ENCODE measurements at places on chromosomes 4 and X.

DNA sequence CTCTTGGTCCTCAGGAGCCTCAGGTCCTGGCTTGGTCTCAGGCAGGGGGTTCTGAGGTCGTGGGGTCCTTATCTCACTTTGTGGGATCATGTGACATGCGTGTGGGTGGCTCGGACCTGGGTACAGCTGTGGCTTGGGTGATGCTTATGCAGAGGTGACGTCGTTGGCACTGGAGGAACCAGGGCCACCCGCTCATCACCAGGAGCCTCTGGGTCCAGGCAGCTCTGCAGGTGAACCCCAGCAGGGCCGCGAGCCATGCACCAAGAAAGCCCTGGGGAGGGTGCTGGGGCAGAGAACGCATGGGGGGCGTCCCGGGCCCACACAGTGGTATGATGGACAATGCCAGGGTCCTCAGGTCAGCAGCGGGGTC is 8.7 kb downstream of the ATP5ME start:
- no peak for DNase-seq

- no peak for DNase-seq
Observed at GRCh38 chrX:121179972-121180371, 132.6 kb downstream of the GLUD2 start.

GRCh38 chr4:78749258-78749971 is 26.7 kb upstream of the BMP2K start:
- peak; percentile 6 for DNase-seq

DNA sequence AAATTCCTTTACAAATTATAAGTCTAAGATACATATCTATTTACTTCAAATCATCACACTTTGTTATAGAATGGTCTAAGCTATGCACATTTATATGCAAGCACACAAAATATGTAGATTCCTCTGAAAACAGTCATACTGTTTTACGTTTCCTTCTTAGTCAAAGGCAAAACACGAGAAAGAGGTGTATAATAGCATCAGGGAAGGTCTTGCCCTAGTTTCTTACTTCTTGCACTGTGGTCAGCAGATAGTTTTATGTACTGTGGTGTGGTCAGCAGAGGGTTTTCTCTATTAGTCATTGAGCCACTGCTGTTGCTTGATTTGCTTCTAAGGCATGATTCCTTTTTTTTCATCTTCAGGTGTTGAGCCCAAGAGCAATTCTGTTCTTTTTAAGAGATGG is 117.7 kb downstream of the ADAM29 start:
- DNase-seq = no peak

GRCh38 chr4:664713-665231 is 9.3 kb downstream of the ATP5ME start:
- DNase-seq = no peak

DNA sequence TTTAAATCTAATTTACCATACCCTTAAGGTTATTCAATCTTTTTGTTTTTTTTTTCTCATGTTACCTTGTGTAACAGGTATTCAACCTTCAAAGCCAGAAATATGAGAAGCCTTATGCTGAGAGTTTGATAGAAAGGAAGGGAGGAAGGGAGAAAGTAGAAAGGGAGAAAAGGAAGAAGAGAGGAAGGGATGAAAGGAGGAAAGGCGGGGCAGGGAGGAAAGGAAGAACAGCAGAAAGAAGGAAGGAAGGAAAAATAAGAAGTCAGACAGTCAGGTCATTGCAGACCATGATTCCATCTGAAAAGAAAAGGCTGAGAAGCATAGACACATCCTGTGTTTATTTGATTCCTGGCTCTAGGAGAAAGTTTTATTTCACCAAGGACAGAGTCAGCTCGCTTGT is 30.9 kb downstream of the RTL9 start:
- DNase-seq = no peak

GRCh38 chr4:40124690-40125089 is 68.0 kb downstream of the N4BP2 start:
- DNase-seq = no peak

DNA sequence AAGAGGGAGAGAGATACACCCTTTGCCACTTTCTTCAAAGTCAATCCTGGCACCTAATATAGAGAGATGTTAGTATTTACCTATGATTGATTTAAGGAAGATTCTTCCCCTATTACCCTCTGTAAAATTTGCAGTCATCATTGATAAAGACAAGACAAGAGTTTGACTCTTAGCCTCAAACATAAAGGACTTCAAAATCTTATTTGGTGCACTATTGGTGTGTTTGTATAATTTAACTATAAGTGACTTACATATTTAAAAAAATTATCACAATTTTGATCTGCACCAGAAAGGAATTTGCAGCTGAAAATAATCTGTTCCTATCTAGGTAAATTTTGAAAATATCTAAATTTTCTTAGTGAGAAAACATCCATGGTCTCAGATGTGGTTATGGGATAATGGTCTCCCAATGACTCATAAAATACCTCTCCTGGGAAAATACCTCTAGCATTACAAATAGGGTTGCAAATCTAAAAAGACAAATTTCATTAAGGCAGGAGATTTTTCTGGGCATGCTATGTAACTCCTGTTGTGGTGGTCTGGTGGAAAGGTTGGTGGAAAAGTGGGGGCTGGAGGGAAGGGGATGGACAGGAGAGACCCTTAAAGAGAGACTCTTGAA is 173.6 kb upstream of the MED14 start:
- DNase-seq = no peak

DNA sequence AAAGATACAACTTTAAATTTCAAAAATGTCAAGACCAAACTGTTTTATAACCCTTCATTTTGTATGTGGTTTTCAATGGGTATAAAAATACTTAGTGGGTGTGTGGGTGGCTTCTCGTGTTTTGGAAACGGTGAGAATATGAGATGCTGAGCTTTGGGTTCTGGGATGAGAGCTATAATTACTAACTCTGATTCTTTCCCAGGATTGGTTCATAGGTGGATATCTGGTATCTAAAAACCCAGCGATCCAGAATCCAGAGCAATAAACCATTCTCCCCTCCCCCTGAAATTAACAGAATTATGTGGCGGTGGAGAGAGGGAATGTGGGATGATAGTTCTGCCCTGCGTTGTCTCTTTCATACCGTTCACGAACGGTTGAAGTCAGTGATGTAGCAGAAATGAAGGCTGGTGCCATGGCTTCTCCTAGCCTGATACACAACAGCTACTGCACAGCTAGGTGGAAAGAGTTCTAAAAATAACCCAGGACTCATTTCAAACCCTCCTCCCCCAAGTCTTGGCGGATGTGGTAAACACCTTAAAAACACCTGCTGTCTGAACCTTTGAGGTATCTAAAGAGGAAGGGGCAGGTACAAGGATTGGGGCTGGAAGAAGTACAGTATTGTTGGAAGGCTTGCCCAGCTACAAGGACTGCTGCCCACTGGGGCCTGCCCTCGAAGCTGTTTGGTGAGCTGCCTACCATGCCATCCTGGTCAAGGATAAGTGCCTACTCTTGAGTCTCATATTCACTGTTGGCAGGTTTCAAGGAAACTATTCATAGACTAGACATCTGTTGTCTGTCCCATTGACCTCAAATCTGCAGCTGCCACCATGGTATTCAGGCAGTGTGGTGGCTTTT is 44.5 kb downstream of the SEPTIN11 start:
- DNase-seq = no peak

- no peak for DNase-seq
Observed at GRCh38 chr4:7630568-7631287, 196.0 kb upstream of the PSAPL1 start.

DNA sequence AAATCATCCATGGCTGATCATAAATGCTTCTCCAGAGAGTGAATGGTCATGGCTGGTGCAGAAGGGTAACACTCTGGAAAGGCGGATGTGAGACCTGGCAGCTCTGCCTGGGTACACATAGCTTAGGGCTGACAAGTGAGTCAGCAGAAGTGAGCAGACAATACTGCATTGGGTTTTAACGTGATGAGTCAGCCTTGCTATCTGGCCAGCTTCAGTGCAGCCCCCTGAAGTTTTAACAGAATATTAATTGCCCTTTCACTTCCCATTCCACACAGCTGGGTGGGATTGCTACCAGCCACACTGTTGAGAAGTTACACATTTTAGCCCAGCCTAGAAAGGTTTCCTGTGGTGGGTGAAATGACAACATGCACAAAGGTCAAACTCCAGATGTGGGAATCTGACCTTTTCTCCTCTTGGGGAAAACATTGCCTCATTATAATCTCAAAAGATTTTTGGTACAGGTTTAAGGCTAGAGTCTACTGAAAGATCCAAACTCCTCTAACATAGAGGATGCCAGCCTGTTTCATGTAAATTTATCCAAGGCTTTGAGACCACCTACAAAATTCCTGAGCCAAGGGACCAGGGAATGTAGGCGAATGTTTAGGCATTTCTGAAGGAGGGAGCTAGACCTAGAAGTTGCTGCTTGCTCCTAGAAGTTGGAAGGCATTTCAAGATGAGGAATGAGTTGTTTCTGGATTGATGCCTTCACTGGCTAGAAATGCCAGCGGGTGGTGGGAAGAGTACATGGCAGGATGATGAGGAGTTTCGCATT is 230.3 kb upstream of the PGRMC2 start:
- peak; percentile 80 for DNase-seq

DNA sequence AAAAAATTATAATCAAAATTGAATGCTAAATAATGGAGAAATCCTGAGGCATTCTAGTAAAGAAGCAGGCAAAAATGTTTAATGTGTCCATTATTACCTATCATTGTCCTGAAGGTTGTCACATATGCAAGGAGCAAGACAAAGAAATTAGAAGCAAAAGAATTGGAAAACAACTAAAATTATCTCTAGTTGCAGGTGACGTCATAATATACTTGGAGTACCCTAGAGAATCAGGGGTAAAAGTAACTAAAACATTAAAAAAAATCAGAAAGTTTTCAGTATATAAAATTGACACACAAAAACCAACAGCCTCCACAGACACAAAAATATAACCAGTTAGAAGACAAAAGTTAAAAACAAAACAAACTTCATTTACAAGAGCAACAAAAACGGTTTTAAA is 21.4 kb downstream of the MAGEA1 start:
- no peak for DNase-seq

DNA sequence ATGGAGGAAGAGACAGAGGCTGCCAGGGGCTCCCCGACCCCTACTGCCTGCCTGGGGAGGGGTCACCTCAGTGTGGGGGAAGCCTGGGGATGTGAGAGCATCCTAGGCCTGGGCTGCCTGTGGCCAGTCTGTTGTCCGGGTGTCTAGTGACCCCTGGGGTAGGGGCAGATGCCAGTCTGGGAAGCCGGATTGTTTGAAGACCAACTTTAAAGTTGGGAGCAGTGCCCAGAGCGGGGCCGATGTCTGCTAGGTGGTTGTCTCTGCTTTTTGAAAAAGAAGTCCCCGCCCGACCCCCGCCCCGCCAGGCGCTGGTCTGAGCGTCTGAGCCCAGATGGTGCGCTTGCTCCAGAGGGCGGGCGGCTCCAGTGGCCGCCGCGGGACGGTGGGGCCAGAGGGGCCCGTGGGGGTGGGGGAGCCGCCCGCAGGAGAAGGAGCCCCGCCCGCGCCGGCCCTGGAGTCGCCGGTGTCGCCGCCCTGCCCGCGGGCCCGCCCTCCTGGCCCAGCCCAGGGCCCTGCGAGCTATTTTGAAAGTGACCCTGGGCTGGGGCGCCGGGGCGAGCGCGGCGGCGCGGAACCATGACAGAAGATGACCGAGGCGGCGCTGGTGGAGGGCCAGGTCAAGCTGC is at the start of gene DOK7:
Gene DOK7 (plus strand): TSS at position 517 of the 626 bp plus-strand sequence. CDS start 70 bp downstream, at position 587.
- DNase-seq = no peak

DNA sequence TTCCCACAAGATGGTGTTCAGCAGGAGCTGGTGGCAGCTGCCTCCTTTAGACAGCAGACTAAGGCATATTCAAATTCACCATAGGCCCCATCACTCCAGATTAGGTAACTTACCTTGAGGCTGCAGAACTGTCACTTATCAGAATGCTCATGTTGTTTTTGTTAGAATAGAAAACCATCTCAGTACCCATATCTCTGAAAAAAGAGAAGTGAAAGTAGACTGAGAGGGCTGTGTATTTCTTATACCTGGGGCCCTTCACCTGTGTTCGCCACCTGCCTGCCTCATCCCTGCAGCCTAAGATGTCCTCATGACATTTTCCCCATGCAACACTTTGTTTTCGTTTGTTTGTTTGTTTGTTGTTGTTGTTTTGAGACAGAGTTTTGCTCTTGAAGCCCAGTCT is 32.9 kb upstream of the SPRY1 start:
- no peak for DNase-seq

GRCh38 chr4:47510506-47511143 is 25.6 kb downstream of the ATP10D start:
- peak; percentile 51 for DNase-seq

DNA sequence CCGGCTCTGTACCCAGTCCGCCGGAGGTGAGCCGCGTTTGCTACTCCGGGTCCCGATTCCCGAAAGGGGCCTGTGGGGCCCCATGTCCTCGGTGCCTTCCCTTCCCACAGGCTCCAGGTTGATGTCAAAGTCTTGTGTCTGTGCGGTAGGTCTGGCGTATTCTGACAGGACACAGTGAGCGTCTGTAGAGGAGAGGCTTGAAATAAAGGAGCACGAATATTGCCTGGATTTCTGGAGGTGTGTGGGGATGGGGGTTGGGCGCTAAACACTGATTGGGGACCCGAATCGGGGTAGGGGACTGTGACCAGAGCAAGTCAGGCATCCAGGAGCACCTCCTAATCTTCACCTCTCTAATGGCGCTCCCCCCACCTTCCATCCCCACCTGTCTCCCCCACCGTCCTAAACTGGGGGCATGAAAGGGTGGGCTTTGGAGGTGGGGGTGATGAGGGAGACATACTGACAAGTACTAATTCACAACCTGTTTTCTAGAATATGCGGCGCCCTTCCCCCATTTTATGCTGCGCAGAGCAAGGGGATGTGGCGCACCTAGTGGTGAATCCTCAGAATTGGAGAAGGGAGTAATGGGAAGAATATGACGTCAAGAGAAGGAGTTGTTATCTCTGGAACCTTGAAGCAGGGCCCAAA is 855 bp downstream of the GPRASP2 start:
- DNase-seq = peak; percentile 84

DNA sequence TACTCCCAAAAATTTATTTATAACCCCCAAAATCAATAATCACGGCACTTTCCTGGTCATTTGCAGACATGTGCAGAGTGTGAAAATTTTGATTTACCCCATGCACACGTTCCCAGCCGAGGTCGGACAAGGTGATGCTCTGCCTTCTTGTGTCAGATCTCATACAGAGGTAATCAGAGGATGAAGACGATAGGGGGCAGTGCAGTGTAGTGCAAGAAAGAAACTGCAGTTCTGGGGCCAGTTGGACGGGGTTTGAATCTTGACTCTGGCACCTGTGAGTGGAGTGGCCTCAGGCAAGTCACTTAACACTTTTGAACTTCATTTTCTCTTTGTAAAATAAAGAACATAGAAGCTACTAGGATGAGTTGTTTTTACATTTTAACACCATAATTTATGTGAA is 88.4 kb downstream of the FRMPD3 start:
- DNase-seq = peak; percentile 66

GRCh38 chr4:94759767-94760211 is 2.0 kb downstream of the BMPR1B start:
- DNase-seq = no peak

GRCh38 chrX:123920105-123920785 is 41.3 kb upstream of the STAG2 start:
- no peak for DNase-seq

GRCh38 chr4:74969507-74970474 is 36.9 kb downstream of the PARM1 start:
- DNase-seq = no peak

- DNase-seq = peak; percentile 16
Observed at GRCh38 chr4:156113138-156113765, 159.6 kb upstream of the CTSO start.
